ENCODE measurements at places on chromosomes 5 and 9.

DNA sequence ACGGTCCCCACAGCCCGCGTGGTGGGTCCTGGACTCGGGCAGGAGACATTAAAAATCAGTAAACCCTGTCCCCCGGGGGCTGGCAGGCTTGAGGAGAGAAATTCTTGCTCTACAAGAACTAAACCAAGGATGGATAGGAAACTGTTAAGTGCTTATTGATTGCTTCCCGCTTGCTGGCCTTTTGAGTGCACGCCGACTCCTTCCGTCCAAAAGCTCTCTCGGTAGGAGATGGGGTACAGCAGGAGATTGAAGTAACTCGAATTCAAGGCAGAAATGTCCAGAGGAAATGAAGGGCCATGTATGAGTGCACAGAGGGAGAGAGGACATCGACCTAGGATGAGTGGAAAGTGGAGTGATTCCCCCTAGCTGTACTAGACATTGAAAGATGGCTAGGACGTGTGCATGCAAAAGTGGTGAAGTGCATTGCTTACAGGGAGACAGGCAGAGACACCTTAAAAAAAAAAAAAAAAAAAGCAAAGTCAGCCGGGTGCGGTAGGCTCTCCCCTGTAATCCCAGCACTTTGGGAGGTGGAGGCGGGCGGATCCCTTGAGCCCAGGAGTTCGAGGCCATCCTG, 923 bp downstream of the RECK start:
- no peak for DNase-seq

- no peak for DNase-seq
These were observed 48.2 kb upstream of the ANGPTL2 start for GRCh38 chr9:127170652-127171051.

DNA sequence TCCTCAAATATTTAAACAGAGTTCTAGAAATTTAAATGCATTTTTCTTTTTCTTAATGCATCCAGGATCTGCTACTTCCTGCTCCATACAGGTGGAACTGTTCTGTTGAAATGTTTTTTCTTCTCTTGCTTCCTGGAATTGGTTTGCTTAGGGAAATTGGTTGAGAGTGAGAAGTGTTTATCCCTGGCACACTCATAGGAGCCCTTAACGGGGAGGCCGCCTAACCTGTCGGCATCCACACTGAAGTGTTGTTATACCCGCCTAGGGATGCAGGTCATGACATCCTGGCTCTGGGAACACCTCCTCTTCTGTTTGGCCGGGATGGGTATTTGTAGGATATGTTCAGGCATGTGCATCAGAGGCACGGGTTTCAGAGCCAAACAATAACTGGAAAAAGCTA, 239.7 kb downstream of the GADD45G start:
- DNase-seq, result peak; percentile 52

DNA sequence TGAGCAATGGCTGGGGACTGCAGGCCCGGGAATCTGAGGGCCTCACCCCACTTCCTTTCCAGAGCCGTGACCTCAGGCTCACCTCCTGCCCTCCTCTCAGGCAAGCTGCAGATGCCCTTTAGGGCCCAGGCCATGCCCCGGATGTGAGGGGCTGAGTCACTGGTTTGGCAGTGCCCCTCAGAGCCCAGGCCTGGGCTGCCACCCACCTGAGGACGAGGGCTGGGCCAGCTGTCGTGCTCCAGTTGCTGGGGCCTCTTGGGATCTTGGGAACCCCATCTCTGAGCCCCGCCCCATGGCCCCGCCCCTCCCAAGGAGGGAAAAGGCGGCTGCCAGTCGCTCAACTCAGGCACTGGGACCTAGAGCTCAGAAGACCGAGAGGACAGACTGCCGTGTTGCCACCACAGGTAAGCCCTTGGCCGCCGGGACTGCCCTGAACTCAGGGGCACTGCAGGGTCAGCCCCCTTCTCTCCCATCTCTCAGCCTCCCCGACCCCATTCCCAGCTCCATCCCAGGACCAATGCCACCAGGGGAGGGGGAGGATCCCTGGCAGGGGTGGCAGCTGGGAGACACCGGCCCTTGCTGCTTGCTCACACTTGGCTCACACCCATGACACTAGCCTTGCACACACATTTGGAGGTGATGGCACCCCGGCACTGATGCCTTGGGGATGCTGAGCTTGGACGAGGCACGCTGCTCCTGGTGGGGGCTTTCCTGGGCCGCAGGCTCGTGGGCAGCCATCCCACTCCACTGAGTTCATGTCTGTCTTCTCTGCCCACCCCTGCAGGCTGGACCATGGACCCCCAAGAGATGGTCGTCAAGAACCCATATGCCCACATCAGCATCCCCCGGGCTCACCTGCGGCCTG, at the start of gene CYSRT1:
Gene CYSRT1, plus strand, starts transcription at position 345 of the 865 bp plus-strand sequence. Its CDS starts 448 bp downstream, at position 793.
- no peak for DNase-seq

Data from NCI-H774 (cell line).